Endodermal cell (in vitro differentiated cells): ENCODE measurements at places on chromosomes 4 and X. TPM values are rescaled to one million over a fixed set of nuclear protein-coding genes. Genes with fewer than 3 reads are reported as not detected.

GRCh38 chr4:67779631-67780030 is 25.4 kb upstream of the GNRHR start:
- H3K27me3 ChIP-seq = no peaks in the 10 kb centered on the region
- no peak overlapping the region for H3K27ac ChIP-seq
- no peak for DNase-seq
- no peaks in the 10 kb centered on the region for H3K36me3 ChIP-seq
- H3K4me3 ChIP-seq = no peak overlapping the region

DNA sequence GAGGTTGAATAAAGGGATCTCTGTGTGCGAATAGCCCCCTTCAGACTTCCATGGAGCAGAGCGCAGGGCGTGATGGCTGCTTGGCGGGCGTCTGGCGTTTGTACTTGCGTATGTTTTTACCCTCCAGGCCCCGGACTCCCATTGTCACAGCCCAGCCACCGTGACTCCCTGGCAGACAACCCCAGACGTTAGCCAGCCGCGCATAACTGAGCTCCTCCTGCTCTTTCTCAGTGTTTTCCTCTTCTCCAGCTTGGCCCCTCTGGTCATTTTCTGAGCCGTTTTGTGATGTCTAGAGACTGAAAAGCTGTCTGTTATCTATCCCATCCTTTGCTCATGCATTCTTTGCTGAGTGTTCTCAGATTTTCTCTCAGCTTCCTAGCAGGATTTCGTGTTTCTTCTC is 54.3 kb downstream of the IGFBP7 start:
- peak; percentile 43 for DNase-seq
- H3K27me3 ChIP-seq = no peaks in the 10 kb centered on the region
- H3K36me3 ChIP-seq = no peaks in the 10 kb centered on the region
- no peaks in the 10 kb centered on the region for H3K4me1 ChIP-seq
- peak overlapping the region; percentile 75 for H3K27ac ChIP-seq
- H3K4me3 ChIP-seq = no peak overlapping the region

DNA sequence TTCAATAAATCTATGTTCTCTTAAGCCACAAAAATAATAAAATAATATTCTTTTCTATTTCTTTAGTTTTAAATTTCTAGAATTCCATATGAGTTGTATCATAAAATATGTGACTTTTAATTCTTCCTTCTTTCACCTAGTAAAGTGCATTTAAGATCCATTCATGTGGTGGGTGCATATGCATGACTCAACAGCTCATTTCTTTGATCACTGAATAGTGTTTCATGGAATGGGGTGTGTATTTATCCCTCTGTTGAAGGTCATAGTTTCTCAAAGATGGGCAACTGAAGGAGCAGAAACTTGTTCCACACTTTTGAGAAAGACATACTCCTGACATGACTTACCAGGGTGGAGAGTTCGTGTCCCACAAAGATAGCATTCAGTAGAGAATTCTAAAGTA is 1230.3 kb upstream of the AGA start:
- DNase-seq = no peak
- H3K4me3 ChIP-seq = no peak overlapping the region
- H3K36me3 ChIP-seq = no peaks in the 10 kb centered on the region
- no peak overlapping the region for H3K27ac ChIP-seq
- no peaks in the 10 kb centered on the region for H3K27me3 ChIP-seq
- no peaks in the 10 kb centered on the region for H3K4me1 ChIP-seq

DNA sequence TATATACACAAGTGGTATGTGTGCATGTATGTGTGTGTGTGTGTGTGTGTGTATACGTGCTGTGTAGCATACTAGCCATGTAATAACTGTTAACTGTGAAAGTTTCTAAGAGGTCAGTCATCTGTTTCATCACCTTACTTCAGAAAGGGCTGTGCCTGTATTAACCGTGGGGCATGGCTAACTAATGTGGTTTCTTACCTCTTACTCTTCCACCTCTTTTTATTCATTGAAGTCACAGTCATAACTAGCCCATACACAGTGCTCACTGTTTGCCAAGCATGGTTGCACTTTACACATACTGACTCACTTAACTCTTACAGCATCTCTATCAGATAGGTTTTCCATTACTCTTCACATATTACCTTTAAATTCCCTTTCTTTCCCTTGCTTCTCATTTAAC is 23.7 kb upstream of the LRAT start:
- H3K27me3 ChIP-seq = no peaks in the 10 kb centered on the region
- no peaks in the 10 kb centered on the region for H3K36me3 ChIP-seq
- H3K4me1 ChIP-seq = peaks cover 19% of the 10 kb centered on the region
- no peak overlapping the region for H3K4me3 ChIP-seq
- no peak overlapping the region for H3K27ac ChIP-seq

- no peaks in the 10 kb centered on the region for H3K27me3 ChIP-seq
- H3K27ac ChIP-seq = no peak overlapping the region
- H3K36me3 ChIP-seq = no peaks in the 10 kb centered on the region
- peaks cover 15% of the 10 kb centered on the region for H3K4me1 ChIP-seq
- DNase-seq = peak; percentile 83
- H3K4me3 ChIP-seq = peak overlapping the region; percentile 66
These were observed 156.2 kb upstream of the SLC7A11 start for GRCh38 chr4:138398322-138398721.

DNA sequence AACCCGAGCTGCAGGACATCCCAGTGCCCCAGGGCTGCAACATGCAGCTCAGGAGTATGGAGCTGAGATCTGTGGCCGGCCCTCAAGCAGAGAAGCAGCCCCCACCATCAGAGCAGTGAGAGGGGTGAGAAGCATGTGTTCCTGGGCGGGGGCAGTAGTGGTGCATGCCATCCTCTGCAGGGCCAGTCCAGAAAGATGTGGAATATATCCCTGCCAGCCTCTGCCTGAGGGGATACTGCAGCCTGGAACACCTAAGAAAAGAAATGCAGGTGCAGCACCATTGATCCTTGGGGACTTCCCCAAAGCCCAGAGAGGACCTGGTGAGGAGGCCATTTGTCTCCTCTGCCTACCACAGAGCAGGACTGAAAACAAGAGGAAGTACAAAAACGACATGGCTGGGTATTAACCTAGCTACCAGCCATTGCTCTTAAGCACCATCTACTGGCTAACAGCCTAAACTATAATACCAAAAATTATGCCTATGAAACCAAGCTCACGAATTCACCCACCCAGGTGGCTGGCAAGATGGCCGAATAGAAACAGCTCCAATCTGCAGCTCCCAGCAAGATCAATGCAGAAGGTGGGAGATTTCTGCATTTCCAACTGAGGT is 158.8 kb downstream of the ADGRA3 start:
- H3K36me3 ChIP-seq = no peaks in the 10 kb centered on the region
- no peak overlapping the region for H3K4me3 ChIP-seq
- H3K27ac ChIP-seq = no peak overlapping the region

DNA sequence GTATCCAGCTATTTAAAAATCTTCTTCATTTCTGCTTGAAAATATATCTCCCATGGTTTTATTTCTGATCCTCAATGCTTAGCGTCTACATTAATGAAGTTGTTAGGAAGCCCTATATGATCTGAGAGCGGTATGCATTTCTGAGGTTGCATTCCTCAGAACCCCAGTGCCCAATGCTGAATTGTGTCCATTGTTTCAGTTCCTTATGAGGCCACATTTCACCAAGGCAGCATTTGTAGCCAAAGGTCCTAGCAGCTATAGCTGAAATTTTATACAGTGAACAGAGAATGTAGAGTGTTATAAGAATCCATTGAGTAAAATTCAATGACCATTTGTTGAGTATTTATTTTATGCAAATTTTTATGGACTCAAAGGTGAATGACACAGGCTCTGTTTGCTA is 209.5 kb downstream of the PCDH7 start:
- H3K4me1 ChIP-seq = peaks cover 9% of the 10 kb centered on the region
- no peaks in the 10 kb centered on the region for H3K36me3 ChIP-seq
- no peak overlapping the region for H3K27ac ChIP-seq
- DNase-seq = no peak

DNA sequence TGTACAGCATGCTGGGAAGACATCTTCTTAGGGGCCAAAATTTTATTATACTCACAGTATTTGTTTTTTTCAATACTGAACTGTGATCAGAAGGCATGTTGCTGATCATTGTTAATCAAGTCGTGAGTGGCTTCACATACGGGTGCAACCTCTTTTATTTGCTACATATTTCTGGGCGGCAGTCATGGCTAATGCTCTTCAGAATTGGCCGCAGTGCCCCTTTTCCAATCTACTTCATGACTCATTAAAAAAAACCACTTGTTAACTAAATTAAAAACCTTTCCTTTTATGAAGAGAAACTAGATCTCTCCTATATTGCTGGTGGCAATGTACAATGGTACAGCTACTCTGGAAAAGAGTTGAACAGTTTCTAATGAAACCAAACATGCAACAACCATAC is 101.5 kb upstream of the C1GALT1C1 start:
- no peaks in the 10 kb centered on the region for H3K27me3 ChIP-seq
- no peak overlapping the region for H3K4me3 ChIP-seq
- no peaks in the 10 kb centered on the region for H3K36me3 ChIP-seq

DNA sequence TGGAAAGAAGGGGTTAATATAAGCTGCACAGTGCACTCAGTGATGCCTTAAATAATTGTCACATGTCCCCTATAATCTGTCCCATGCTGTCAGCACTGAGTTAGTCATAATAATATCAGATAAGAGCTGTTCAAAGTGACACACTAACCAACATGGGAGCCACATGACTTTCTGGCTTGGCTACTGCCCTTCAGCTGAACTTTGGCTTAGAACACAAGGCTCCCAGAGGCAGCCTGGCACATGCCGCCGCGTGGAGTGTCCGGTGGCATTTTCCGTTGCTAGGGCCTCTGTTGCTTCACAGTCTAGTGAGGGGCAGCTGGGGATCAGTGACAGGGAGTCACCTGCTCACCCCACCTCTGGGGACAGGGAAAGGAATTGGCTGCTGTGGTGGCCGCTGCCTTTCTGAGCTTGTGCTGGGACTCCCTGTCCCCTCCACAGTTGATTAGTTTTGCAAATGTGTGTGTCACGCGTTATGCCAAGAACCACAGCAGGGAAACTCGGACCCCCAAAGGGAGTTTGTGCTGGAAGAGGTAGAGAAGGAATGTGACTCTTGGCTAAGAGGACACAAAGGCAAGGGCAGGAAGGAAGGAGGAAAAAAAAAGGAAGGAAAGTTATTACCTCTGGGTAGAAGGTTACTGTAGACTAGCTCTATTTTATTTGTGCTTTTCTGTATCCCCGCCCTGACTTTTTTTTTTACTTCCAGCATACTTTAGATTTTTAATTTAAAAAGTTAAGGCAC is 41.1 kb upstream of the PPARGC1A start:
- no peaks in the 10 kb centered on the region for H3K27me3 ChIP-seq
- H3K36me3 ChIP-seq = no peaks in the 10 kb centered on the region
- DNase-seq = peak; percentile 73
- no peak overlapping the region for H3K27ac ChIP-seq

DNA sequence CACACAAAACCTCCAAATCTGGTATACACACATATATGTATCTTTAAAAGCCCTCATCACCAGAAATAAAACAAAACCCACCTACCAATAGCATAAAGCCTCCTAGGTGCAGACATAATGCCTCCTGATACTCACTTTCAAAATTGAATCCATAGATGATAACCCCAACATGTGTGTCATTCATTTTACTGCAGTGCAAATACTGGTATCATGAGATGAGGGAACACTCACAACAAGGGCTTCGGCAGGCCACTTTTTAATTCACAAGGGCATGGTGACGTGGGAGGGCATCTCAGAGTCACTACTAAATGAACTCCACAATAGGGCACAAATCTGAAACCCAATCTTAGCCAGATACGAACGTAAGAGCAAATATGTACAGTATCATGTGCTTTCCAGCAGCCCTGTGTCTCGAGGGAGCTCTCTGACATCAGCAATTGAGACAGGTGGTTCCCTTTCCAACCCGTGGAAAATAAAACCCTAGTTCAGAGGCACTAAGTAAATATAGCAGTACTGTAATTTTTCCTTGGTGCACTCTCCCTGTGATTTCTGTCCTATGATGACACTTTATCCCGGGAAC is 14.1 kb upstream of the PPARGC1A start:
- no peaks in the 10 kb centered on the region for H3K36me3 ChIP-seq
- H3K4me3 ChIP-seq = no peak overlapping the region
- no peak for DNase-seq
- no peak overlapping the region for H3K27ac ChIP-seq
- H3K4me1 ChIP-seq = peaks cover 3% of the 10 kb centered on the region

GRCh38 chr4:47640911-47641310 is 155.8 kb downstream of the ATP10D start:
- no peak overlapping the region for H3K4me3 ChIP-seq
- no peak overlapping the region for H3K27ac ChIP-seq
- DNase-seq = no peak
- no peaks in the 10 kb centered on the region for H3K4me1 ChIP-seq

DNA sequence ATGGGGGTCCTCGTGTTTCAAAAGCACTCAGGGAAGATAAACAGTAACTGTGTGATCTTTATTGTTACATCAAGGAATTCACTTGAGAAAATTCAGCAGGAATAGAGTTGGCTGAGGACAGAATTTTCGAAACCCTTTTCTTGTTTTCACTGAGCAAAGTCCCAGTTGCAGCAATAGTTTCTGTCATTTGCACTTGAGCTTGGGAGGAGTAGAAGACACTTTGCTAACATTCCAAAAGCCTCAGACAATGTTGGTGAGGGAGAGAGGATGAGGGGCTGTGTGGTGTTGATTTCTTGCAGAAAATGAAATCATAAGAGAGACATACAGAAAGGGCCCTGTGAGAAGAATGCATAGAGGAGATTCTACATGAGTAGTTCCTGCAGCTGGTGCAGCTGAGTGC is 151.9 kb upstream of the DIPK2B start:
- H3K4me3 ChIP-seq = no peak overlapping the region
- no peaks in the 10 kb centered on the region for H3K36me3 ChIP-seq
- H3K4me1 ChIP-seq = no peaks in the 10 kb centered on the region
- no peaks in the 10 kb centered on the region for H3K27me3 ChIP-seq

- H3K4me1 ChIP-seq = no peaks in the 10 kb centered on the region
- DNase-seq = peak; percentile 73
- no peaks in the 10 kb centered on the region for H3K27me3 ChIP-seq
- H3K4me3 ChIP-seq = no peak overlapping the region
These were observed 27.7 kb downstream of the CD38 start for GRCh38 chr4:15805583-15806517.

DNA sequence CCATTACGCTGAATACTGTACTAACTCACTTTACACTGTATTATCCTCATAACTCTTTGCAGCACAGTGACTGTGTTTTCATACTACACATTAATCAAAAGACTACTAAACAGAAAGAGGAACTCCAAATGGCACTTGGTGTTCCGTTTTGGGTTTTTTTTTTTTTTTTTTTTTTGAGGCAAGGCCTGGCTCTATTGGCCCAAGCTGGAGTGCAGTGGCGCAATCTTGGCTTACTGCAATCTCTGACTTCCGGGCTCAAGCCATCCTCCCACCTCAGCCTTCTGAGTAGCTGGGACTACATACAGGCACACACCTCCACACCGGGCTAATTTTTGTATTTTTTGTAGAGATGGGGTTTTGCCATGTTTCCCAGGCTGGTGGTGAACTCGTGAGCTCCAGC is 10.7 kb downstream of the KLHL8 start:
- H3K27ac ChIP-seq = no peak overlapping the region
- no peaks in the 10 kb centered on the region for H3K27me3 ChIP-seq
- H3K4me1 ChIP-seq = no peaks in the 10 kb centered on the region

- DNase-seq = no peak
- H3K4me1 ChIP-seq = no peaks in the 10 kb centered on the region
- H3K36me3 ChIP-seq = no peaks in the 10 kb centered on the region
These were observed 4.3 kb upstream of the PLAC8 start for GRCh38 chr4:83118869-83119268.

GRCh38 chrX:47422444-47422843 is 52.1 kb downstream of the ZNF157 start:
- H3K4me3 ChIP-seq = no peak overlapping the region
- DNase-seq = no peak
- H3K27me3 ChIP-seq = no peaks in the 10 kb centered on the region
- H3K36me3 ChIP-seq = no peaks in the 10 kb centered on the region

Gene SULT1E1
- total RNA-seq = not detected in 3 replicates

Gene TLR2
- total RNA-seq = 0.43 and 0.53 TPM in 2 replicates

Gene ZDHHC9
- 39.5 and 40.2 TPM in 2 replicates for total RNA-seq

Gene MTHFD2L
- total RNA-seq = 9.2 and 10.4 TPM in 2 replicates

Gene EDNRA
- total RNA-seq = 8.0 to 12.3 TPM (median 11.5 TPM) in 3 replicates

Gene ARR3
- not detected in 3 replicates for total RNA-seq

Gene CLDN34
- 0.35 to 1.1 TPM (median 0.49 TPM) in 3 replicates for total RNA-seq

Gene NLGN4X
- 19.2 to 26.9 TPM (median 21.5 TPM) in 3 replicates for total RNA-seq

Gene RAB40AL
- total RNA-seq = 0.47 and 1.5 TPM in 2 replicates
